ENCODE measurements at places on chromosomes 6 and 20. TPM values are rescaled to one million over a fixed set of nuclear protein-coding genes. Genes with fewer than 3 reads are reported as not detected.

The CDKAL1 gene
- total RNA-seq = 11.4 TPM

The ZFP64 gene
- total RNA-seq = 20.5 TPM

The RIPPLY2 gene
- not detected for total RNA-seq

The ULBP2 gene
- total RNA-seq = not detected

The TENT5A gene
- 13.4 TPM for total RNA-seq

The PMEPA1 gene
- total RNA-seq = 3.9 TPM

The TXLNB gene
- 3.0 TPM for total RNA-seq

- DNase-seq = no peak
These were observed 90.1 kb downstream of the SPTLC3 start for GRCh38 chr20:13098720-13099355.

DNA sequence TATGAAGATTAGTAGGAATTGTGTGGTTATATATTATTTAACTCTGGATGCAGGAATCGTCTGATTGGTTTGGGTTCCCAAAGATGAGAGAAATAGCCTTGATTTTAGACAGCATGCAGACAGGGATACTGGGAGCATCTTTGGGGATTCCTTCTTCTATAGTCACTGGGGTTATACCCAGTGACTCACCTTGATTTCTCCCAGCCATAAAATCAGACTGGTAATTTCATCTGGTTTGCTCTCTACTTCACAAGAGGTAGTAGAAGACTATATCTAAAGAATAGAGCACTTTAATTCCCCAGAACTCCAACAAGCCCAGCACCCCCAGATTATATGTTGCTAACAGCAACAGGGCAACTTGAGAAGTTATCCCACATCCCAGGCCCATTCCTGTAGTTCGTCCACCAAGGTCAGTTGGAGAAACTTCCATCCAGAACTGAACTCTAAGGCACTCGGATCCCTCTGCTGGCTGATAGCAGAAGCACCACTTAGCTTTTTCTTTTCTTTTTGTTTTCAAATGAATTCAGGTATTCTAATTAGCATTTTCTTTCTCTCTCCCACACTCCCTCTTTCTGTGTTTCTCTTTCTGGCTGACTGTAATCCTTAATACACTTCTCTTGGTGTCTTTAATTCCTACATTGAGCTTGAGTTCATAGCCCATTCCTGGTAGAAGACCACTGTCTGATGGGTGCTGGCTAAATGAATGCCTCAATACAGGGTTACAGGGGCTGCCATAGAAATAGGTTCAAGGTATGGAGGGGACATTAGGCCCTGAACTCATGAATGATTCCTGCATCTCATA is 20.4 kb upstream of the EFHC1 start:
- no peak for DNase-seq

DNA sequence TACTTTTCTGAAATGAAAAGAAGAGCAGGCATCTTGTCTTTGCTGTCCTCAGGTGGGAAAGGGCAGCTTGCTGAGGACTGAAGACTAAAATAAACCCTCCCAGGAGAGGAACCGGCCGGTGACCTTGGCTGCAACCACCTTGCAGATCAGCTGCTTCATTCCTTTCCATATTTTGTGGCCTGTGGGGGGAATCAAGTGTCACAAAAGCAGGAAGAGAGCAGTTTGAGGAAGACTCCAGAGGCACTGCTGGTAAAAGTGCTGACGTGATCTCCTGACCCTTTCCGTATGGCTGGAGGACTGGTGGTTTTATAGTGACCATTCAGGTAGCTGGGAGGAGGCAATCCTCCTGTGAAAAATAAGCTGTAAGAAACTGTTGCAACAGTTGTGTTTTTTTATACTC is 157.0 kb downstream of the PLCB4 start:
- DNase-seq = no peak

DNA sequence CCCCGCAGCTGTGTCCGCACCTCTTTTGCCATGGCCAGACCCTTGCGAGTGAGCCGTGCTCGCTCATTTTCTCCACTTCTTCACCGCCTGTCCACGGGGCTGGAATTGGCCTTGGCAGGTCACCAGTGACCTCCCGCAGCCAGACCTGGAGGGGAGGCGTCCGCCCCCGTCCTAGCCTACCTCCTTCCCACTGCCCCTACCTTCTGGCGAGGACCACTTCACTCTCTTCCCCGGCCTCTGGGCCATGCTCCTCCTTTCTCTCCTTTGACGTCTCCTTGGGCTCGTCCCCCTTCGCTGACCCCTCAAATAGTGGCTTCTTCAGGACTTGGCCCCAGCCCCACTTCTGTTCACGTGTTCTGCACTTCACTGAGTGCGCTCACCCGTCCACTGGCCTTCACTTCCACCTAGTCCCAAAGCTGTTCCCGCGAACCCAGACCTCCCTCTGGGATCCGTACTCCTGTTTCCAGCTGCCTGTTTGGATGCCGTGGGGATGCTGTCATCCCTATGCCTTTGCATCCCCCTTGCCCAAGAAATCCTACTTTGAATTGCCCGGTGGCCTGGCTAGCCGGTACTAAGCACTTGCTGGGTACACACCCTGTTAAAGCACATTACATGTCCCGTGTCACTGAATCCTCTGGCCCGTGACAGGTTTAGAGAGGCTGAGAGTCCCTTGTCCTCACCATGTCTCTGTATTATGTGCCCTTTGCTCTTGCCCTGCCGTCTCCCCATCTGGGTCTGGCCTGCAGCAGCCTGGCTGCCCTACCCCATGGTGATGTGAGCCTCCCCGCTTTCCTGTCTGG is 33.0 kb downstream of the SPATA2 start:
- DNase-seq = no peak

DNA sequence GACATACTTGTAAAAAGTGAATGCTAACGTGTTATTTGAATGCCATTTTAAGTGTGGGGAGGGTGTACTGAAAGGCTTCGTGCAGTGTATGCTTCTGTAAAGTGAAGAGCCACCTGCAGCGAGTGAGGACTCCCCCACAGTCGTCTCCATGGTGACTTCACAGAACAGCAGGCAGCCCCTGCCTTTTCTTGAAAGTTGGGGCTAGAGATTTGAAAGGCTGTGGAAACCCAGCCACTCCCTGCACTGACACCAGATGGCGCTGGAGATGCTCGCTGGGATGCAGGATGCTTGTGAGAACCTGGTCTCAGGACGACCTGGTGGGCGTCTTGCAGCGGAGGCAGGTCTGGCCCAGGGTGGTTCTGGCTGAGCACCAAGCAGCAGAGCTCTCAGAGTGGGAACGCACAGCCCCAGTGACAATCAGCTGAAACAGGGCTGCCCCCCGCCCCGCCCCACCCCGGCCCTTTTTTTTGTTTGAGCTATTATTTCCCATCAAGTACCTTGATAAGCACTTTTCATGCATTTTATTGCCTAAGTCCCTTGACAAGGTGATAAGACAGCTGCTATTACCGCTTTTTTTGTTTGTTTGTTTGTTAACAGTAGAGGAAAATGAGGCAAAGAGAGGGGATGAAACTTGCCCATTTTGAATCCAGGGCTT is 150.3 kb downstream of the SYCP2 start:
- no peak for DNase-seq

GRCh38 chr6:15170126-15170525 is 75.7 kb upstream of the JARID2 start:
- peak; percentile 6 for DNase-seq

DNA sequence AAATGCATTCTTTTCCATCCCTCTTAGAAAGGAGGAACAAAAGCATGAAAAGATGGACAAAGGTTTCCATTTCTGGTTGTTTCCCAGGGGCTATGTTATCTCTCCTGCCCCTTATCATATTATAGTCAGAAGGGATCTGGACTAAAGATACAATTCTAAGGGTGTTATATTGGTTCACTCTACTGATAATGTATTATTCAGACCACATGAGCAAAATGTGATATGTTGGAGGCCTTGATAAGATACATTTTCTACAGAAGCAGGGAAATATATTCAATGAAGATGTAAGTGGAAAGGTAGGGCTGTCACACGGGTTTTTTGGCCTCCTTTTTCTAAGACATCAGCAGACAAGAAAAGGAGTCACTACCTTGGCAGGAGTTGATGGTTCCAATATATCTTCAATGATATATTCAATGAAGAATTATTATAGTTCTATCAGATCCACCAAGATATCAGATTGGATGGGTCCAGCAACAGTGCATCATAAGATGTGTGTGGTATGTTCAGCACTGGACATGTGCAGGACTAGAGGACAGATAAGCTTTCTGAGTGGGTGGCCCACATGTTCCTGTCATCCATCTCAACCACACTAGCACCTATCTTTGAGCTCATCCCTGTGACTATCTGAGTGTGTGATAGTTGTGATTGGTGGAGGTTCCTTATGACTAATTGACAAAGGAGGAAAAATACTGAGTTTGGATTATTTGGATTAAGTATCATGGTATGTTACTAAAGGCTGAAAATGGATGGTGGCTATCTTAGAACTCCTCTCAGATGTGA is 5.7 kb upstream of the ZKSCAN3 start:
- no peak for DNase-seq

DNA sequence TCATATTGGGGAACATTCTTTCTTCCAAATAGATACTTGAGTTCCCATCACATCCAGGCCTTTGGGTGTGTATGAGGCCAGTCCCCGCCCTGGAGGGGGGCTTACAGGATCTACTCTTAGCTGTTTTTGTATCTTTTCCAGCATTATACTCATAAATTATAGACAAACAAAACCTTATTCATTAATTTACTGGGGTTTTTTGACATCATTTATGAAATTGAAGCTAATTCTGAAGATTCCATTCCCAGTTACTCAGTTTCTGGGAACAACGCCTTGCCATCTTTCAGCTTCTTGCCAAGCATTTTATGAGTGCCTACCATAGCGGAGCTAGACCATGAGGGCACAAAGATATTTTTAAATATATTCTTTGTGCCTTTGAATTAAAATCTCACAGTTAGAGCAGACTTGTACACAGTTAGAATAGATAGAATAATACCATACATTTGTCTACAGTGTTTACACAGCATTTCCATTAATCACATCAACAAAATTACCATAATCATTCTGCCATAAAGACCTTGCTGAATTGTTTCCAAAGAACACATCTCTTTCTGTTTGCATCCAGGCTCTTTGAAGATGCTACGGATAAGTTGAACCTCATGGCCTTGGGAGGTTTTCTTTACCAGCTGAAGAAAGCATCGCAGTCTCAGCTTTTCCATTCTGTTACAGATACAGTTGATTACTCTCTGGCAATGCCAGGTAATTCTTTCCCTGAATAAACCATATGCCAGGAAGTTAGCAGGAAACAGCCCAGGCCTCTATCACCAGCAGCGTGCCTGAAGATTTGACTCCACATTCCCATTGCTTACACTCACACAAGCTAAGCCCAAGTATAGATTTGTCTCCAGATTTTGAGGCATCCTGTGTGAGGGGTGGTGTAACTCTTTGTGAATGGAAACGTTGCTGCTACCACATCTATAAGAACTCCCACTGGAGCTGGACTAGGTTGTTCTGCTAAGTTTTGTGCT is 75.4 kb upstream of the PBOV1 start:
- DNase-seq = no peak

GRCh38 chr20:61562897-61563504 is 310.9 kb downstream of the CDH4 start:
- no peak for DNase-seq

DNA sequence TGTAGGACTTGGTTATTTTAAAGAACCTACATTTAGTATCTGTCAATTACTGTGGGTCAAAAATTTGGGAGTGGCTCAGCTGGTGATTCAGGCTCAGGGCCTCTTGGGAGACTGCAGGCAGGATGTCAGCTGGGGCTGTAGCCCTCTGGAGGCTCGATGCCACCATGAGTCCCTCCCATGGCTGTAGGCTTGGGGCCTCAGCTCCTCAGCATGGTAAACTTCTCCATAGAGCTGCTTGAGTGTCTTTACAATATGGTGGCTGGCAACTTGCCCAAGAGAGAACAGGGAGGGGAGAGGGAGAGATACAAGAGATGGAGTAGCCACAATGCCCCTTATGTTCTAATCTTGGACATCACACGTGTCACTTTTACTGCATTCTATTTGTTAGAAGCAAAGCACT is 470.4 kb downstream of the CDH26 start:
- no peak for DNase-seq

- no peak for DNase-seq
These were observed 23.8 kb downstream of the SYNDIG1 start for GRCh38 chr20:24493181-24493580.

DNA sequence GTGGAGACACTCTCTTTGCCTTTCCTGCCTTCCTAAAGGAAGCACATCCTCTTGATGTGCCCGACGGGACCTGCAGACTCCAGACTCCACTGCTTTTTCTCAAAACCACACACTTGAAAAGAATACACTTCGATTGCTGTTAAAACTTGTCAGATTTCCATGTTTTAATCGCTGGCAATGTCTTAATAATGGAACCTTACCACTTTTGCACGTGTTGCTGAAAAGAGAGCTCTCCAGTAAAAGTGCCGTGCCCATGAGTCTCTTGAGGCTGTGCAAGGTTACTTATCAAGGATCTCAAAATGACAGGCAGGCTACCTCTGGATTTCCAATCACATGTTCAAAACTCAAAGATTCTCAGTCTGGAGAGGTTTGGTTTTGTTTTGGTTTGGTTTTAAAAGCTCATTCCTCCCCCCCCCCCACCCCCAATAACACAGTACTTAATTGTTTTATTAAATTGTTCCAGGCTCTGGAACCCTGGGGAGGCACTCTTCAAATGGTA is 12.0 kb upstream of the TFAP2A start:
- no peak for DNase-seq

DNA sequence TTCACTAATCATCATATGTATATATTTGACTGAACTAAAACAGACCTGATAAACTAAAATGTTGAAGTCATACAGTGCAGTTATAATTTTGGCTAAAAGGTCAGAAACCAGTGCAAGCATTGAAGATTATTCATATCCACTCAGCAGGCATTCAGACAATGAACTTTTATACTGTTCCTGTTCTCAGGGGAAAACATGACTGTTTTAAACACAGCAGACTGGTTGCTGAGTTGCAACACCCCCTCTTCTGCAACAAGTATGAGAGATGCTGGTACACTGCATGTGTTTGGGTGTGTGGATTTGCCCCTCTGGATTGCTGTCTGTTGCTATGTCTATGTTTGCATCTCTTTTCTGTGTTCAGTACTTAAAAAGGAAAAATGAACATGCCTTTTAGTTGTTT is 206.8 kb downstream of the EYA4 start:
- no peak for DNase-seq

DNA sequence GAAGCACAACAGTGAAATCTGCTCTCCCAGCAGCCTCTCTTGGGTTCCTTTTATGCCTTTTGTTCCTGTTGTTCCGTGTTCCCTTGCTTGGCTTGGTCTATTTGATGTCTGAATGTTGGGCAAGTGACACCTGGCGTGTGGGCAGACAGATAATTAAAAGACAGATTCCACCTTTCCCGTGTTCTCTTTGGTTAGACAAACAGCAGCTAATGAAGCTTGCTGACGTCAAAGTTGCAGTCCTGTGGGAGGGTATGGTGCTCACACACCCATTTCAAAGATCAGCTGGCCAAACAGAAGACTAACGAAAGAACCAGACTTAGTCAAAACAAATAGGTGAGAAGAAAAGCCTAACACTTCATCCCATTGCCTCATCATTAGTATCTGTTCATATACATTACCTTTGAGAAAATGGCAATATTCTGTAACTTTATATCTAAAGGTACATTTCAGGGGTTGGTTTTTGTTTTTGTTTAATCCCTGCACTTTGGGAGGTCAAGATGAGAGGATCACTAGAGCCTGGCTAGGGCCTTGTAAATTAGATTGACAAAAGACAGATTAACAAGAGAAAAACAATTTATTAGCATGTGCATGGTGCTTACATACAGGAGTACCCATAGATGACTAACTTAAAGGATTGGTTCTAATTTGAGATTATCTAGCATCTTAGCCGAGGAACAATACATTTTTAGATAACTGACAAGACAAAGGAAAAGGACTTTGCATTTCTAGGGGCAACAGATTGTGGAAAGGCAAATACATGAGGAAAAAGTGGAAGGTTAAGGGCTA is 48.9 kb upstream of the TNFRSF21 start:
- no peak for DNase-seq

GRCh38 chr20:49742948-49743347 is 29.3 kb upstream of the B4GALT5 start:
- no peak for DNase-seq

GRCh38 chr6:165986311-165986913 is 181.2 kb downstream of the TBXT start:
- no peak for DNase-seq

All from sigmoid colon (tissue), 7 donors.